ENCODE measurements at places on chromosomes 1 and 21.

- no peak for DNase-seq
Observed at GRCh38 chr1:229068270-229068987, 202.5 kb upstream of the RAB4A start.

DNA sequence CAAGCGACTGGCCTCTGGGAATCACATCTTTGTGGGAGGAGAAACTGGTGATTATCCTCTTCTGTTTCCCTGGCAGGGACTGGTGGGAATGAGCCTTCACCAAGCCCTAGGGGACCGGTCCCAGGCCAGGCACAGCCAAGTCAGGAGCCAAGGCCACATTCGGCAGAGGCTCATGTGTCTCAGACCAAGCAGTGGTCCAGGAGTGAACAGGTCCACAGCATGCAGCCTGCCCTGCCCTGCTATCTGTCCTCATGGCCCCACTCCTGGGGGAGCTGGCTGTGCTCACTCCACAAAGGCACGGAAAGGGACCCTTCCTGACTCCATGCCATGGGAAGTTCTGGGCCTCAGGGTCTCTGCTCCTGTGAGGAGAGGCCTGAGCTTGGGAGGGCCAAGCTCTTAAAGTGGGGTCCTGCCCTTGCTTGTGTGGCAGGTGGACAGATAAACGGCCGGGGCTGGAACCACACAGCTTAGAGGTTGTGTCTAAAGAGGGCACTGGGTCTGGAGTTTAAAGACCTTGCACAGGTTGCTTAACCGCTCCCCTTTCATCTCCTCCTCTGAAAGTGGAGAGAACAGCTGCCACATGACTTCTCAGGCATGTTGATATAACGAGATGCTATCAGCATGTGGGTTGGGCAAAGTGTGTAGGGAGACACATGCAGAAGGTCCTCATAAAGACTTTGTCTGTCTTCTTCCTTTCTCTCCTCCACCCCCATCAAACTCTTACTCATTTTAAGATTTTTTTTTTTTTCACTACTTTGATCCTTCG is 57.5 kb downstream of the CASQ2 start:
- DNase-seq, result no peak

DNA sequence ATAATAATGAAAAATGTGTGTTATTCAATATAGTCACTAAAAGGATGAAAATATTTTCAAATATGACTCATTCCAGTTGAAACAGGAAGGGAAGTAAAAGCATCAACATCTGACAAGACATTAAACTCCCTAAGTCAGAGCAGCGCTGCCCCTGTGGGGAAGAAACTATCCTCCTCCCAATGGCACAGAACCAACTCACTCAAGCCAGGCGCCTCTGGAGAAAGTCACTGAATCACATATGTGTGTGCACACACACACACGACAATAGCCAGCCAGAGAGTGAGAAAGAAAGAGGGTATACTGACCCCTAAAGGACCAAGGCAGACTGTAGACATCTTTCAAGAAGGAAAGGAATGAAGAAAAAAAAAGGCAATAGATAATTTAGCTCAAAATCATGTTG is 126.9 kb downstream of the SETD4 start:
- DNase-seq, result no peak

DNA sequence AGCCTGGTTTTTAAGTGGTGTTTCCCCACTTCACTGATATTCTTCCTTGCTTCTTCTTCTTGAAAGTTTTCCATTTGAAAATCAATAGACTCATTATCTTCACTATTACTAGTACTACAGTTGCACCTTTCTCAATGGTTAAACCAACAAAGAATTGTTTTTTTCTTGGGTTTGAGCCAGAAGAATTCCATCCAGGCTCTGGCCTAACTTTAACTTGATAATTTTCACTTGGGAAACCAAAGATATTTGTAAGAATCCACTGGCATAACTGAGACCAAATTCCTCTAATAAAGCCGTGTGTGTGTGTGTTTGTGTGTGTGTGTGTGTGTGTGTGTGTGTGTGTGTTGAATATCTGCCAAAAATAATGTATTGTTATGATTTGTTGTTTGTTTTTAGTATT is 103.2 kb downstream of the SGIP1 start:
- DNase-seq, result no peak

GRCh38 chr1:150409504-150410362 is 45.8 kb downstream of the RPRD2 start:
- no peak for DNase-seq

GRCh38 chr1:20367116-20367585 is 76.5 kb downstream of the VWA5B1 start:
- DNase-seq, result no peak

DNA sequence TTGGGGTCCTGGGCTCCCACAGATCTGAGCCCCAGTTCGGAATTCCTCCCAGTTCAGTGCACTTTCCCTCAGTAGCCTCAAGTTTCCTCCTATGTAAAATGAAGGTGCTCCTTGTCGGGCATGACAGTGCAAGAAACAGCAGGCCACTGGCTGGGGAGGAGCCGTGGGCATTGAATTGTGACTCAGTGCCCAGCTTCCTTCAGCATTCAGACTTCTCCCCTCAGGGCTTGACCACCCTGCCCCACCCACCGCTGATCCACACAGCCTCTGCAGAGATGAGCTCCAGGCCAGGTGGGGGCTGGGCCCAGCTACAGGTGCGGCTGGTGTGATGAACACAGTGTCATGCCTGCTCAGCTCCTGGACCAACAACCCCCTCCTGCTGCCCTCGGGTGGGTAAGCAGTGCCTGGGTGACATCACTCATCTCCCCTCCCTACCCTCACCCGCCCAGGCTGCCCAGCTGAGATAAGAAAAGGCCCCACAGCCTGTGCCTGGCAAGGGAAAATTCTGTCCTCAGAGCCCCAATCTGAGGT is 4.9 kb downstream of the MOB3C start:
- no peak for DNase-seq

- no peak for DNase-seq
Observed at GRCh38 chr1:232428786-232429530, 201.0 kb downstream of the SIPA1L2 start.

- DNase-seq, result no peak
Observed at GRCh38 chr1:43968348-43968948, 1.4 kb upstream of the DPH2 start.

- DNase-seq, result no peak
Observed at GRCh38 chr1:17068789-17069188, 15.0 kb upstream of the SDHB start.

All from activated T-helper 9 cell treated with anti-CD3 and anti-CD28 coated beads, Interleukin-2, amount 50 U/mL, for 16 hours (primary cell).